ENCODE measurements at places on chromosomes 16 and 17. TPM values are rescaled to one million over a fixed set of nuclear protein-coding genes. Genes with fewer than 3 reads are reported as not detected.

DNA sequence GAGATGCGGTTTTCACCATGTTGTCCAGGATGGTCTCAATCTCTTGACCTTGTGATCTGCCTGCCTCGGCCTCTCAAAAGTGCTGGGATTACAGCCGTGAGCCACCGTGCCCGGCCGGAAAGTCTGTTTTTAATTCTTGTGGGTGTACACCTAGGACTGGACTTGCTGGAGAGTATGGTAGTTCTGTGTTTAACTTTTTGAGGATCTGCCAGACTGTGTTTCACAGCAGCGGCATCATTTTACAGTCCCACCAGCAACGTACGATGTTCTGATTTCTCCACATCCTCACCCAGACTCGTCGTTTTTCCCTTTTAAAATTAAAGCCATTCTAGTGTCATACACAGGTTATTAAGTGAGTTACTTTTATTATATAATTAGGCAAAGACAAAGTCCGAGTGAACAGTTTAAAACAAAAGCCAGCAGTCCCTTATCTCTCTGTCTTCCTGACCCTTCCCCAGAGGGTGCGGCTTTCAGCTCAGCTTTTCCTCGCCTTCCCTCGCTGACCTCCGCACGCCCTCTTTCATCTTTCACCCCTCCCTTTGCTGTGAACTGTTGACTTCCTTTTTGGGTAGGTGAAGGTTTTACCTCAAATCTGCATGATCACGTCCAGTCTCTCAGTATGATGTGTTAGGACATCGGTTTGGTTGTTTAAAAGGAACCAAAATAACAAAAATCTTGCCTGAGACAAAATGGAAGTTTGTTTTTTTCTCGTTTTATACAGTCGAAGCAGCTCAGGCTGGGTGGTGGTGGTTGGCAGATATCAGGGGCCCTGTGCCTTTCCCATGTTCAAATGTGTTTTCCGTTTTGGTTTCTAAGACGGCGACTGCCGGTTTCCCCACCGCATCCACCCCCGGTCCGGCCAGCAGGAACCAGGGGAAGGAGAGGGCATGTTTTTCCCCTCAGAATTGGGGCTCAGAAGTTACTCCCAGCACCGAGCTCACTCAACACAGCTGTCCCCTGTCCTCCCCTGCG is 18.0 kb downstream of the FAM234A start:
- peaks cover 43% of the 10 kb centered on the region for H3K4me1 ChIP-seq
- H3K4me3 ChIP-seq: no peak overlapping the region

- H3K36me3 ChIP-seq: no peaks in the 10 kb centered on the region
- H3K4me1 ChIP-seq: no peaks in the 10 kb centered on the region
- no peak overlapping the region for H3K27ac ChIP-seq
- H3K4me3 ChIP-seq: no peak overlapping the region
Measured at GRCh38 chr17:73365906-73366623, 54.3 kb upstream of the CDC42EP4 start.

Gene BPTF
- total RNA-seq: 71.1 TPM

- H3K27me3 ChIP-seq: no peaks in the 10 kb centered on the region
- no peak overlapping the region for H3K27ac ChIP-seq
- H3K4me3 ChIP-seq: no peak overlapping the region
- peaks cover 12% of the 10 kb centered on the region for H3K4me1 ChIP-seq
Measured at GRCh38 chr16:28829747-28830146, 6.9 kb downstream of the ATXN2L start.

- no peaks in the 10 kb centered on the region for H3K36me3 ChIP-seq
- no peaks in the 10 kb centered on the region for H3K4me1 ChIP-seq
- no peaks in the 10 kb centered on the region for H3K27me3 ChIP-seq
- peak; percentile 72 for DNase-seq
- H3K27ac ChIP-seq: no peak overlapping the region
Measured at GRCh38 chr16:49890876-49891275, 35.0 kb upstream of the ZNF423 start.

DNA sequence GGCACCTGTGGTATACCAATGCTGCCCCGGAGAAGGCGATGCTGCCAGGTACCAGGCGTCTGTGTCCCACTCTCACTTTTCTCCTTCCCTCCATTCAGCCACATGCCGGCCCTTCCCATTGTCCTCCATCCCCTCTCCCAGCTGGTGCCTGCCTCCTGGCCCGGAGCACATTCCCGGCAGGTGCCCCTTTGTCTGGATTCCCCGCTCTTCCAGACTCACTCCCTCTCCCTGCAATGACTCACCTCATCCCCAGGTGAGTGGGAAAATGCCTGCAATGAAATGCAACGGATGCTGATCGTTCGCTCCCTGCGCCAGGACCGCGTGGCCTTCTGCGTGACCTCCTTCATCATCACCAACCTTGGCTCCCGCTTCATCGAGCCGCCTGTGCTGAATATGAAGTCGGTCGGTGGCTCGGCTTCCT is 10.4 kb upstream of the KDM6B start:
- DNase-seq: no peak
- H3K36me3 ChIP-seq: no peaks in the 10 kb centered on the region
- H3K4me3 ChIP-seq: no peak overlapping the region
- H3K27me3 ChIP-seq: no peaks in the 10 kb centered on the region

- peak overlapping the region; percentile 99 for H3K27ac ChIP-seq
- H3K4me1 ChIP-seq: peaks cover 92% of the 10 kb centered on the region
- H3K36me3 ChIP-seq: no peaks in the 10 kb centered on the region
- H3K27me3 ChIP-seq: no peaks in the 10 kb centered on the region
- peak; percentile 82 for DNase-seq
- H3K4me3 ChIP-seq: no peak overlapping the region
Measured at GRCh38 chr16:27322858-27323780, 9.3 kb downstream of the IL4R start.

Gene FBXW10
- total RNA-seq: not detected

DNA sequence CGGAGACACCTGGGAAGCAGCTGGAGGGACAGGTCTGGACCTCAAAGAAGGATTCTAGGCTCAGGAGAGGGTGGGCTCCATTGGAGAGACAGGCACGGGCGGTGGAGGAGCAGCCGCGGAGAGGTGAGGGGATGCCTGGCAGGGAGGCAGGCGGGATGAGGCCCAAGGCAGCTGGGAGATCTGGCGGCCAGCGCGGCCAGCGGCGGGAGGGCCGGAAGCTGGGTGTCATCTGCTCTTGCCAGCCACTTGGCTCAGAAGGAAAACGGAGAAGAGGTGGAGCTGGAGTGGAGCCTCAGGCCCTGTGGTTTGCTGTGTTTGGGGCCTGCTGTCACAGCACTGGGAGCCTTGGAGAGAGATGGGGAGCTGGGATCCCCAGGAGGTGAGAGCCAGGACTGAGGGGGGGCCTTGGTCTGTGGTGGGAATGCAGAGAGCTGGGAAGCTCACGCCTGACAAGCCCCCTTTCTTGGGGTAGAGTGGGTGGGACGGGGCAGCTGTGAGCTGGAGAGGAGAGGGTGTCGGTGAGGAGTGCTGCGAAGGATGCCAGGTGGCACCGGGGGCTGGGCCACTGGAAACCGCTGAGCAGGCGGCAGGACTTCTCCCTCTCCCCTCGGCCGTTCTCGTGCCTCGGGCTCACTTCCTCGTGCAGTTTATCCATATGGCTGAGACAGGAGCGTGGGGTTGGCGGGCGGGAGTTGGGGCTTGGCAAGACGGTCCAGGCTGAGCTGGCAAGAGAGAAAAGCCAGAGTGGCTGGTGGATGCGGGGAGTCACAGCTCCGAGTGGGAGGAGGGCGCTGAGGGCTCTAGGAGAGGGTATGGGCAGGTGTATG is 8.0 kb downstream of the TBC1D24 start:
- peak; percentile 38 for DNase-seq
- peaks cover 28% of the 10 kb centered on the region for H3K4me1 ChIP-seq
- H3K27ac ChIP-seq: peak overlapping the region; percentile 80
- no peaks in the 10 kb centered on the region for H3K36me3 ChIP-seq
- no peaks in the 10 kb centered on the region for H3K27me3 ChIP-seq
- no peak overlapping the region for H3K4me3 ChIP-seq

GRCh38 chr17:63694950-63695773 is 4.8 kb downstream of the LIMD2 start:
- DNase-seq: no peak
- peaks cover 7% of the 10 kb centered on the region for H3K27me3 ChIP-seq
- peaks cover 9% of the 10 kb centered on the region for H3K4me1 ChIP-seq
- no peak overlapping the region for H3K4me3 ChIP-seq
- H3K36me3 ChIP-seq: no peaks in the 10 kb centered on the region

DNA sequence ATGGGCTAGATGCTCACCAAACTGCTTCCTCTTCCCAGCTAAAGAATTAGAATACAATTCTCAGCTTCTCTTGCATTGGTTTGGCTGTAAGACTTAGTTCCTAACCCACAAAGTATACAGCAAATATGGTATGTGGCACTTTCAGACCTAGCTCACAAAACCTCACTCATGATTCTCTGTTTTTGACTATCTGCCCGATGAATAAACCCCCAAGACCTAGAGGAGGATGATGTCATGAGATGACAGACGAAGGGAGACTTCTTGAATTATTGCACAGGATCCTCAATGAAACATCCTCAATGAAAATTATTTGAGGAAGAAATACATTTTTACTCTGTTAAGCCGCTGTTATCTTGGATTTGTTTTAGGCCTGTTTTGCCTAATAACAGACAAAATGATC is 14.3 kb downstream of the CNOT1 start:
- H3K4me1 ChIP-seq: no peaks in the 10 kb centered on the region
- no peak overlapping the region for H3K27ac ChIP-seq
- H3K27me3 ChIP-seq: no peaks in the 10 kb centered on the region
- DNase-seq: no peak

- no peak overlapping the region for H3K4me3 ChIP-seq
- H3K36me3 ChIP-seq: peaks cover 79% of the 10 kb centered on the region
- no peak for DNase-seq
- H3K27me3 ChIP-seq: no peaks in the 10 kb centered on the region
- no peaks in the 10 kb centered on the region for H3K4me1 ChIP-seq
- peak overlapping the region; percentile 10 for H3K27ac ChIP-seq
Measured at GRCh38 chr16:18834864-18835263, 33.5 kb upstream of the ARL6IP1 start.

DNA sequence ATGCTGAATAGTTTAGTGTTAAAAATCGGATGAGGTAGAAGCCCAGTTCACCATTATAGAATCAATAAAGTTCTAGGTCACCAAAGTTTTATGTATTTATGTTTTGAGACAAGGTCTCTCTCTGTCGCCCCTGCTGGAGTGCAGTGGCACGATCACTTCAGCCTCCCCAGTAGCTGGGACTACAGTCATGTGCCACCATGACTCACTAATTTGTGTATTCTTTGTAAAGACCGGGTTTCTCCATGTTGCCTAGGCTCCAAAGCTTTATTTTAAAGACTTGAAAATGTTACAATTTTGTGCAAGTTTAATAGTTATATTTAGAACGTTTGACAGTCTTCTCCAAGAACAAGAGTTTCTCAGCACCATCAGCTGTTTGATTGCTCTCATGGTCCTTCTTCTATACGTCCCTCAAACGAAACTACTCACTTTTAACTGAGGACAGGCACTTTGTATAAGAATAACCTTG is 32.1 kb downstream of the NDE1 start:
- H3K4me3 ChIP-seq: no peak overlapping the region
- peak; percentile 21 for DNase-seq
- H3K4me1 ChIP-seq: no peaks in the 10 kb centered on the region
- H3K27me3 ChIP-seq: no peaks in the 10 kb centered on the region

Gene ASPHD1
- total RNA-seq: 1.1 TPM

- peak overlapping the region; percentile 65 for H3K27ac ChIP-seq
- no peak overlapping the region for H3K4me3 ChIP-seq
- no peaks in the 10 kb centered on the region for H3K4me1 ChIP-seq
- peaks cover 4% of the 10 kb centered on the region for H3K27me3 ChIP-seq
- no peaks in the 10 kb centered on the region for H3K36me3 ChIP-seq
Measured at GRCh38 chr17:39774047-39774446, 36.3 kb downstream of the GRB7 start.

DNA sequence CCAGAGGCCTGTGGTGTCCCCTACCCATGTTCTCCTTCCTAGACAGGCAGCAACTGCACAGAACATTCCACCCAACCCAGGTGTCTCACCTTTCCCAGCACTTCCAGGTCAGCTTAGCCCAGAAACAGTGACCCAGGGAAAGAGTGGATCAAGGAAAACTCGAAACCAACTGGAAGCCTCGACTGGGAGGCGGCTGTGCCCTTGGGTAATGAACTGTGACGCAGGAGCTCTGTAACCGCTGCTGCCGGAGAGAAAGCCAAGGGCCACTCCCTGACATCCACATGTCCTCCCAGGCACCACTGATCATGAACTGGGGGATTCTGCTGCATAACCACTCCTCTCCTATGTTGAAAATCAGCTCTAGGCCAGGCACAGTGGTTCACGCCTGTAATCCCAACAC is 34.4 kb downstream of the WDR59 start:
- no peak for DNase-seq
- H3K27ac ChIP-seq: no peak overlapping the region
- H3K4me3 ChIP-seq: no peak overlapping the region
- no peaks in the 10 kb centered on the region for H3K36me3 ChIP-seq
- H3K27me3 ChIP-seq: no peaks in the 10 kb centered on the region

GRCh38 chr16:85913688-85914422 is 14.9 kb downstream of the IRF8 start:
- H3K27me3 ChIP-seq: no peaks in the 10 kb centered on the region
- H3K27ac ChIP-seq: no peak overlapping the region
- H3K4me1 ChIP-seq: peaks cover 17% of the 10 kb centered on the region
- H3K4me3 ChIP-seq: no peak overlapping the region

DNA sequence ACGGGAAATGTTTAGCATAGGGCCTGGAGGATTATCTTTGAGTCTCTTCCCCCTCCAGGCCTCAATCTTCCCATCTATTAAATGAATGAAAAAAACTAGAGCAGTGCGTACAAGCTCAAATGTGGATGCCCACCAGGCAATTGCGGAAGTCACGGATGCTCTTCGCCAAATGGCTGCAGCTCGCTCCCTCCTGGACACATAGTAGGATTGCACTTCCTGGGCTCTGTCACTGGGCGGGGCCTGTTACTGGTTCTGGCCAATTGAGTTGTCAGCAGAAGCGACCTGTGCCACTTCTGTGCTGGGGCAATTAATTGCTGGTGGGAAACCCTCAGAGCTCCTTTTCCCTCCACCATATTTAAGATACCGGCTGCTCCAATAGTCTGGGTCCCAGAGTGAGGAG is 168.2 kb upstream of the IRX6 start:
- no peak overlapping the region for H3K27ac ChIP-seq
- no peaks in the 10 kb centered on the region for H3K27me3 ChIP-seq
- no peaks in the 10 kb centered on the region for H3K4me1 ChIP-seq
- H3K36me3 ChIP-seq: no peaks in the 10 kb centered on the region
- no peak for DNase-seq

DNA sequence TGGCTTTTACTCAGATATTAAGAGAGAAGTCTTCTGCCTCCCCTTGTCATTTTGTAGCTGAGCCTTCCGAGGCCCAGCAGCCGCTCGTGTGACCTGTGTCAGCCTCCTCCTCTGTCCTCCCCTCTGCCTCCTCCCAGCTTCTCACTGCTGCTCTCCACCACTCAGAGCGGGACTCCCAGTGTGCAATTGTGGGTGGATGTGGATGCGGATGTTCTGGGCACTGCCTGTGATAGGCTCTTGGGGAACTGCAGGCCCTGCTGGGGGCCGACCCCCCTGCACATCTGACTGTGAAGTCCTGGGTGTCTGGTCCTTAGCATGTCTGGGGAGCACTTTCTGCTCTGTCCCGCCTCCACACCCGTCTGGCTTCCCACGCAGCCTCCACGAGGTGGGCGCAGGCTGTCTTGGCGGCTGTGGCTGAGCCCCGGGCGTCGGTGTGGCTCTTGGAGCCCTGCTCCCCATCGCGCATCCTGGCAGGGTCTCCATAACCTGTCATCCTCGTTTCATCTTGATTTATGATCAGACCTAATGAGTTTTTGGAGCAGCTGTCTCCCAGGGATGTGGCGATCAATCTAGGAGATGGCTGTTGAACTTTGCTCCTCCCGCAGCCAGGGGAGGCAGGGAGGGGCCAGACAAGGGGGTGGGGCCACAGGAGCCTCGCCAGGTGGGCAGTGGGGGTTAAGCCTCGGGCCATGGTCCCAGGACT is 28.1 kb downstream of the GRIN2C start:
- no peak overlapping the region for H3K27ac ChIP-seq
- H3K4me3 ChIP-seq: no peak overlapping the region
- H3K4me1 ChIP-seq: no peaks in the 10 kb centered on the region

- H3K4me3 ChIP-seq: no peak overlapping the region
- no peaks in the 10 kb centered on the region for H3K36me3 ChIP-seq
- peaks cover under 1% of the 10 kb centered on the region for H3K4me1 ChIP-seq
Measured at GRCh38 chr16:17023606-17024005, 447.2 kb downstream of the XYLT1 start.

Gene CAPNS2
- 0.64 TPM for total RNA-seq
